ENCODE measurements at places on chromosomes 4 and X. TPM values are rescaled to one million over a fixed set of nuclear protein-coding genes. Genes with fewer than 3 reads are reported as not detected.
A peak's percentile ranks its signal among the peaks of the same experiment; 100 is the strongest.

GRCh38 chr4:95219109-95219508 is 329.7 kb downstream of the UNC5C start:
- DNase-seq = no peak

DNA sequence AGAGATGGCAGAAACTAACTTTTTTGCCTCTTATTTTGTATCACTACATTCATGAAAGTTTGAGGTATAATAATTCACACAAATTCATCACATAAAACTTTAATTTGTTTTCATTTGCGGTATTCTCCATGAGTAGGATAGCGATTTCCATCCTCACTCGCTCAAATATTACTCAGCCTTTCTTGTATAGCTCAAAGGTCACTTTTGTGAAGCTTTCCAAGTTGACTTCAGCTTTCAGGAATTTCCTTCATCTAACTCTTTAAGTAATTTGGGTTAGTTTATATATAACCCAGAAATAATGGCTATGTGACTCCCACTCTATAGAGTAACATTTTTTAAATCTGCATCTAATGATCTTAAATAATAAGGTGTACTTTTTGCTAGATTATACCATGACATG is 314.4 kb downstream of the IL1RAPL1 start:
- DNase-seq = no peak

DNA sequence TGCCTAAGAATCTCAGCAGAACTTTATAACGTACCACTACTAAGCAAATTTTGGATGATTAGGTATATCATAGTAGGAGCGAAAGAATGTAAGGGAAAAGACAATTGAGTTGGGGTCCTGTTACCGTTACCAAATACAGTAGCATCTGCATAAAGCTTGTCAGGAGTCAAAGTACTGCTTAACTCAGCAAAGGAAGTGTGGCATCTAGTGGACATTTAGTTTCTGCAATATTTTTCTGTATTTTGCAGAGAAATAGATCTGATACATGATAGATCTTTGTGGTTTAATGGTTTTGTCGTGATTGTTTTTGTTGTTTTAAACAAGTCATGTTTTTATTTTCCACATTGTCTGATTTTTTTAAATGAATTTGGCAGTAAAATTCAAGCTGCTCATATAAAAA is 81.0 kb upstream of the SMARCAD1 start:
- DNase-seq = no peak

GRCh38 chrX:69285881-69286564 is 120.8 kb upstream of the PJA1 start:
- DNase-seq = peak; percentile 54

GRCh38 chrX:1536712-1537030 is 314 bp downstream of the P2RY8 start:
- DNase-seq = no peak

- DNase-seq = no peak
Observed at GRCh38 chr4:165175879-165176278, 31.5 kb upstream of the KLHL2 start.

DNA sequence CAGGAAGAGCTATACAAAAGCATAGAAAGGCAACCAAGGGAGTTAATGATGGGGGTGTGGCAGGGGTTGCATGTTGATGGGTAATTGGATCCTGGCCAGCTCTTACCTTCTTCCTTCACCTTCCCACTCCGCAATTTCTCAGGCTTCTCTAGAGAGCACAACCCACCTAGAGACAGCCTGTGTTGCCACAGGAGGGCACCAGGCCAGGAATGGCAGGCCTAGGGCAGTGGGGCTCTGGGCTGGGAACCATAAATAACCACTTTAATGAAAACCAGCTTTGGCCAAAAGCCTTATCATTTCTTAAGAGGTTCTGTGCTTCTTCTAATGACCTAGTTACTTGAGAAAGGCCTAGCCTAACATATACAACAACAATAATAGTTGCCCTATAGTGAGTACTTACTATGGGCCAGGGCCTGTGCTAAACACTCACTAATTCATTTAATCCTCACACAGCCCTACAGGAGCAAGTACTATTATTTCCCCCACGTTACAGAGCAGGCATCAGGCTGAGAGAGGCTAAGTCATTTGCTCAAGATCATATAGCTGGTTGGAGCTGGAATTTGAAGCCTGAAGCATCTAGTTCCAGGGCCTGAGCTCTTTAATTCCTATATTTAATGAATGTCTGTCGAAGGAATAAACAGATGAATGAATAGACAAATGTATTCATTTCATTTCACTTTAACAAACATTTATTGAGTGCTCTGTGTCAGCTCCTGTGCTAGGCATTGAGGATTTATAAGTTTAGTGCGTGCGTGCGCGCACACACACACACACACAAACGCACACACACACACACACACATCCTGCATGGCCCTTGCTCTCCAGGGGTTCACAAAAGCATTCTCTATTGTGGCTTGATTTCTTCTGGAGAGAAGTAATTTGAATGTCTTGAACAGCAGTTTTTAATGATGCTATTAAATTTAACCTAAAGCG is 66.8 kb downstream of the RTL9 start:
- no peak for DNase-seq

DNA sequence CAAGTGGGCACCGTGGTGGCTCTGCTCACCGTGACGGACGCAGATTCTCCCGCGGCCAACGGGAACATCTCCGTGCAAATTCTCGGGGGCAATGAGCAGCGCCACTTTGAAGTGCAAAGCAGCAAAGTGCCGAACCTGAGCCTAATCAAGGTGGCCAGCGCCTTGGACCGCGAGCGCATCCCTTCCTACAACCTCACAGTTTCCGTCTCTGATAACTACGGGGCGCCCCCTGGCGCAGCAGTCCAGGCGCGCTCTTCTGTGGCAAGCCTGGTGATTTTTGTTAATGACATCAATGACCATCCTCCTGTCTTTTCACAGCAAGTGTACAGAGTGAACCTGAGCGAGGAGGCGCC is 2.7 kb downstream of the FAT4 start:
- DNase-seq = peak; percentile 86

- no peak for DNase-seq
Observed at GRCh38 chr4:108255203-108255747, 86.5 kb upstream of the LEF1 start.

- no peak for DNase-seq
Observed at GRCh38 chrX:54639018-54639345, 109.0 kb downstream of the GNL3L start.

GRCh38 chr4:8556341-8557150 is 23.6 kb upstream of the GPR78 start:
- no peak for DNase-seq

DNA sequence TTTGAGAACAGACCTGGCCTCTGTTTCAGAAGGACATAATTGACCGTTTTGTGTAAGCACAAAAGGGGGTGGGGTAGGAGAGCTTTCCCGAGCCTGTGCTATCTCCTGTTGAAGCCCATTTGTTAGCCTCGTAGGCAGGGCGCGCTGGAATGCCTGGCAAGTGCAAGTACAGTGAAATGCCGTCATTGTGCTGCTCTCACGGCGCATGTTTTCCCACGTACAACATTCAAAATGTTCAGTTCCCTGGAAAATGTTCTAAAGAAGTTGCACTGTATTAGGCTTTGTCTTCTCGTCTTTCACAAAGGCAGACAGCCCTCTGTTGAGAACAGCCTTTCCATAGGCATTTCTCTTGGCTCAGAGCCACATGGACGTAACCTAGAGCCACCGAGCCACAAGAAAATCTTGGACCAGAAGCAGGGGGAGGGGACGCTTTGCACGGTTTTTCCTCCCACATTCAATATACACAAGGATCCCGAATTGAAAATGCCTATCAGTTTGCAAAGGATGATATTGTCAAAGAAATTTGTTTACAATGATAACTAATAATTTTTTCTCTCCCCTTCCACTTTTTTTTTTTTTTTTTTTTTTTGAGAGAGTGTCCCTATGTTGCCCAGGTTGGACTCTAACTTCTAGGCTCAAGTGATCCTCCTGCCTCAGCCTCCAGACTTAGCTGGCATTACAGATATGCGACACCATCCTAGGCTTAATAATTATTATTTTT is 54.6 kb upstream of the RAPGEF2 start:
- DNase-seq = no peak

PPP1R2C gene
- total RNA-seq = not detected

PFKFB1 gene
- 0.33 TPM for total RNA-seq

GNL3L gene
- total RNA-seq = 37.7 TPM

AFM gene
- total RNA-seq = not detected

TMEM271 gene
- not detected for total RNA-seq

All from upper lobe of left lung (tissue), 6 donors.